ENCODE measurements at places on chromosomes 12 and 14.

DNA sequence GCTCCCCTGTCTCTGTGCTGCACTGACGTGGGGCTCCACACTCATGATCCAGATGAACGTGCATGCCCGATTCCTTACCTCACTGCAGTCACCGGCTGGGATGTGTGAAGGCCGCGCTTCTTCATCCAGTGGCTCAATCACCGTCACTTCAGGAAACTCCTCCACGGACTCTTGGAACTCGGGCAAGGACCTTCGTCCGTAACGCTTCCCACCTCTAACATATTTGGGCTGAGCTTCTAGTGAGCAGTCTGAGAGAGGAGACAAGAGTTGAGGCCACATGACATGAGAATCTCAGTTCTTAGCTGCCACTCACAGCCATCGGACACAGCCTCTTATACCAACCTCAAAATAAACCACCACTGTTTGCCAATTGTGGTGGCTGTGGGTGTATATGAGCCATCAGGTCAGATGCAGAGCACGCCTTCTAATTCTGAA, 38.3 kb downstream of the NIN start:
- DNase-seq, result no peak

DNA sequence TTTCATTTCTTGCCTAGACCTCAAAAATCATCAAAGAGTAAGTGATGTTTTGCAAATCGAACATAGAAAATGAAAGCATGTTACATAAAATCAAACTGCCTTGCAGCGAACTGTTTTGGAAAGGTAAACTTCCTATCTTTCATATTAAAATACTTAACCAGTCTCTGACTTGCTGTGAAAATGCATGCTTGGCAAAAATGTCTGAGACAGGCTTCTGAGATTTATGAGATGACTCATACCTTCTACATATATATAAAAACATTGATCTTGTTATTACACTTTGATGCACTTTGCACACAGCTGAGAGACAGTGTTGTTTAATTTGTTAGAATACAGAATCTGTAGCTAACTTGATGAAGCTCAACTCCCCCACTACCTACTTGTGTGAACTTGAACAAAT, 179.1 kb downstream of the KITLG start:
- DNase-seq, result no peak

DNA sequence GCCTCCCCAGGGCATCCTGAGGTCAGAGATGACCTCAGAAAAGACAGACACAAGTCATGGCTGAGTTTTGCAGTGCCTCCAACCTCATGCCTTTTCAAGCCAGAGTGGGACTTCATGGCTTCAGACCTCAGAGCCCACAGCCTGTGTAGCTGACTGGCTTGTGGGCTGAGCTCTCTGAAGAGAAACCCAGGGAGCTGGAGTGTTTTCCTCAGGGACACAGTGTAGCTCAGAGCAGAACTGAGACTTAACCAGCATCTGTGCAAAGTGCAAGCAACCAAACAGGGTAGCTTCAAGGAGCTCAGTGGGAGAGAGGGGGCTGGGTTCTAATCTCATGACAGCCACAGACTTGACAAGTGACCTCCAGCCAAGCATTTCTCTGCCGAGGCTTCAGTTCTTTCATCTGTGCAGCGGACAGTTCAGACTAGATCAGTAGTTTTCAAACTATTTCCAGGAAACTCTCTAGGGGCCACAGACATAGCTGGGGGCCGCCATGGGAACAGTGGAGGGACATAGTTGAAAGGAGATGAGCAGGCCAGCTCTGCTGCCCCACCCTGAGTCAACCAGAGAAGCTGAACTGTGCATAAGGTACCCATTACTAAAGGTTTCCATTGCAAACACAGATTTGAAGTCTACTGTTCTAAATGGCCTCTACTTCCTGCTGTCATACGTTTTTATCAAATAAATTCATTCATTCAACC, 80.0 kb downstream of the LGMN start:
- DNase-seq, result no peak

GRCh38 chr12:48051681-48052080, 47.4 kb upstream of the COL2A1 start:
- no peak for DNase-seq

DNA sequence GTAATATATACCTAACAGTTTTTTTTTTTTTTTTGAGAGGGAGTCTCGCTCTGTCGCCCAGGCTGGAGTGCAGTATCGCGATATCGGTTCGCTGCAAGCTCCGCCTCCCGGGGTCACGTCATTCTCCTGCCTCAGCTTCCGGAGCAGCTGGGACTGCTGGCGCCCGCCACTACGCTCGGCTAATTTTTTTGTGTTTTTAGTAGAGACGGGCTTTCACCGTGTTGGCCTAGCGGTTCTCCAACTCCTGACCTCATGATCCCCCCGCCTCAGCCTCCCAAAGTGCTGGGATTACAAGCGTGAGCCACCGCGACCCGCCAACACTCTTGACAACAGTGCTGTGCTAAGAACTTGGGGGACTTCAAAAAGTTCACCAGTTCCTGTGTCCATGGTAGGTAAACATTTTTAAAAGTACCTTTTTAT, 63.5 kb downstream of the FOXG1 start:
- no peak for DNase-seq

- DNase-seq, result no peak
Observed at GRCh38 chr14:44353805-44354204, 153.3 kb downstream of the FSCB start.

DNA sequence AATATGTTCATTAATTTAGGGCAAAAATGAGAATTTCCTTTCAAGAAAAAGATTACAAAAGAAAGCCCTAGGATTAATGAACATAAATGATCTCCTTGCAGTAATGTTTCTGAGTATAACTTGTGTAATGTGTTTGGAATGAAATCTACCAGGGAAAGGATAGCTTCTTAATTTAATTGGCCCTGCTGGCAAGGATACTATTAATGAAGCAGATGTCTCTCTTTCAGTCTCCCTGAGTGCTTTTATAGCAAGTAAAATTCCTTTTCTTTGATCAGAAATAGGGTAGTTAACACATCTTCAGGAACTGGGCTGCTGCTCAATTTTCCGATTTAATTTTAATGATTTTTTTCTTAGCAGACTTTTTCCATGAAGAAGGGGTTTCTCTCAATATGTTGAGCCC, 379.4 kb upstream of the PDE3A start:
- DNase-seq, result no peak

DNA sequence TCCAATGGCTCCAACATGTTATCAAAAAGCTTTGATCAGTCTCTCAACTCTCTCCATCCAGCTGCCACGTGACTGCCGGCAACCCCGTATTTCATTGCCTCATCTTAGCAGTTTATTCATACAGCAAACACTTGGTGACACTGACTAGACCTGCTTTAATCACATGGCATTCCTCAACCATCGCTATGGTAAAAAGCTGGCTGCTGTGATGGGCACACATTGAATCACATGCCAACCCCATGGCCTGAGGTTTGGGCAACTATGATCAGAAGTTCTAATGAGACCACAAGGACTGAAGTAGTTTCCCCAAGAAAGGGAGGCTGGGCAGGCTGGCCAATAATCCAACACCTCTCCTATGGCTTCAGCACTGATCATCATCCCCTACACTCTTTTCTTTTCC, 40.6 kb upstream of the TAS2R42 start:
- no peak for DNase-seq

GRCh38 chr14:96204151-96205058, at the start of gene BDKRB2:
TSS of gene BDKRB2 (plus strand) at chr14:96204839. CDS start at chr14:96237108, 32,269 bp downstream.
- peak; percentile 57 for DNase-seq
